NCI-H69 (cell line): ENCODE measurements at places on chromosomes 6 and 20.

DNA sequence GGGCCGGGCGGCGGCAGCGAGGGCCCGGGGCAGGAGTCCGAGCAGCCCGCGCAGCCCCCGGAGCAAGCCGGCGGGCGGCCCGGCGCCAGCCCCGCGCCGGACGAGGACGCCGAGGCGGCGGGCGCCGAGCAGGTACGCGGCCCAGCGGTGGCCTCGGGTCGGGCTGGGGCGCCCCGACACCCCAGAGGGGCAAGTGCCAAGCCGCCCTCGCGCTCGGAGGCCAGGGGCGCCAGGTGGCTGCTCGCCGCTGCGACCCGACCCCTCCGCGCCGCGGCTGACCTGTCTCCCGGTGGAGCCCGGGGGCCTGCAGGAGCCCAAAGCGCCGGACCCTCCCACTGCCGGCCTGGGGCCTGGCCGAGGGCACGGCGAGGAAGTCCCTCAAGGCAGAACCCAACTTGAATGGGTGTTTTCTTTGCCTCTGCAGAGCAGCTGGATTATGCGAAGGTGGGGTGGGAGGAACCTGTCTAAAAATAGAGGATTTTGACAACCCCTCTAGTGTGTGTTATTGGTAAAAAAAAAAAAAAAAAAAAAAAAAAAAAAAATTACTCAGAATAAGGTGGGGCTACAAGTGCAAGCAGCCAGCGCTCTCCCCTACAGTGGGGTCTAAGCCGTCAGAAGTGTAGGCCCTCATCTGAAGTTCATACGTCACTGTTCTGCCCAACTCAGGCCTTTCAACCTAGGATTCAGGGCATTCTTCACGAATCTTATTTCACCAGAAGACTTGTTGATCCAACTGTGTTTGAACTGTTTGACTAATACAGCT, 609 bp downstream of the OGFRL1 start:
- peak; percentile 69 for DNase-seq

DNA sequence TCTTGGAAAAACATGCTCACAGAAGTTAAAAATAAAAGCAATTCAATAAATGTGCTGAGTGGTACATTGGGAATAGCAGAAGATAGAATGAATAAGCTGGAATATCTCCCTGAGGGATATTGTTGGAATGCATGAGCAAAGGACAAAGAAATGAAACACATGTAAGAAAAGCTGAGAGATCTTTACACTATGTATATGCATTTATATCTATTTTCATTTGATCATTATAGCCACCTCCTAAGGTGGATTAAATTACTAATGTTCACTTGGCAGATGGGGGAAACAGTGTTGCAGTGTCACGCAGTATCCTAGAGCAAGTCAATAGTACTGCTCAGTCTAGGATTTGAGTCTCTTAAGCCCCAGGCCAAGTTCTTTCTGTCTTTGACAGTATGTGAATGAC, 542.0 kb upstream of the MARCKS start:
- DNase-seq, result no peak

GRCh38 chr6:164015088-164015484, 600.6 kb downstream of the QKI start:
- DNase-seq, result peak; percentile 81

GRCh38 chr6:104506429-104506828, 353.3 kb downstream of the HACE1 start:
- DNase-seq, result no peak

DNA sequence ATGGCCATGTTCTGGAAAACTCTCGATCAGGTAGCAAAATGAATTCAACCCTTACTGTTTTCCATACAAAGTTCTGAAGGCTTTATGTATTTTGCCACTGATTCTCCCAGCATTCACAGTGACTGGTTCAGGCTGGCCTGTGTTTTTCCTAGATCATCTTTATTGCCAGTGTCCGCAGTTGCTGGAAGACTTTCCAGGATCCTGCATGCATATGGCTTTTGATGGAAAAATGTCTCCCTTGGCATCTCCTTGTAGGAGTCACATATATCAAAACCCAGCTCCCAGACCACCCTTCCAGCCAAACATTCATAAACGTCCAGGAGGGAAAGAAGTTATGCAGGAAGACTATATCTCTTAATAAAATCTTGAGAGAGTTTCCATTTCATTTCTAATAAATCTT, 588.8 kb downstream of the MAFB start:
- DNase-seq, result no peak

- DNase-seq, result no peak
Measured at GRCh38 chr6:82924799-82925535, 140.7 kb downstream of the UBE3D start.

- peak; percentile 76 for DNase-seq
Measured at GRCh38 chr20:17967521-17968365, 851 bp downstream of the SNX5 start.

DNA sequence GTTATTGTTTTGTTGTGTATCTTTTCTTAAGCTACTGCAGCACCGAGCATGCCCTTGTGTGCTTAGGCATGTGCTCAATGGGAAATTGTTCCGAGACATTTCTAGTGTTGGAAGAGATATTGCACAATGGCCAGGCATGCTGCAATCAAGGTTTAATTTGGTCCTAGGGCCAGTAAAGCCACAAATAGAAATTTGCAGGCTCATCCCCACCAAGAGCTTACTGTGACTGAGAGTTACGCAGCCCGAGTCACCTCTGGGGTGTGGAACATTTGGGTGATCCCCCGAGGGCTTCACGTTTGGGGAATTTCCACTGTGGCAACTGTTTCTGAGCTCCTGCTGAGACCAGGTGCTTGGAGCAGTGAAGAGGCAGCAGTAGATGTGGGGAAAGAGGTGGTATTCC, 65.8 kb downstream of the ADTRP start:
- DNase-seq, result no peak

DNA sequence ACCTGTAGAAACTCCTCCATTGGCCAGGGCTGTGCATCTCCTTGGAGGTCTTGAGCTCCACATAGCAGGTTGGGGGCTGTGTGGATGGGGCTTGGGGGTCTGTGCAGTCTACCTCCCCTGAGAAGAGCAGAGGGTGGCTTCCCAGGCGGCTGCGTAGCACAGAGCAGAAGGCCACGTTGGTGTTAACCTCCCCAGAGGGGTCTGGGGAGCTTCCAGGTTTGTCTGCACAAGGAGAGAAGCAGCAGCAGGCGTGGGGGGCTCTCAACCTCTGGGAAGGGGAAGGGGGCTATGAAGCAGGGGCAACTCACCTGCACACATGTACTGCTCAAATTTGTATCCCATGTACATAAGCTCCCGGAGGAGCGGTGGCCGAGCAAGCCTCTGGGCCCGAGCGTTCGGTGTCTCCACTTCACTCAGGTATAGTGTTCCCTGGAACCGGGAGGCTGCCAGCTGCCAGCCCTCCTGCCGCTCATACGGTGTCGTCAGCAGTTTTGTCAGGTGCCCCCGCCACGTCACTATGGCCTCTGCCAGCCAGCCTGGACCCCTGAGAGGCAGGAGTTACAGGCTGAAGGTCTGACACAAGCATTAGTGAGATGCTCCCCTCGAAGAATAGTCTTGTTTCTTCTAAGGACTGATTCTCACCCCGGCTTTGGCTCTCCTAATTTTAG, 1.2 kb downstream of the DXO start:
- DNase-seq, result peak; percentile 79

DNA sequence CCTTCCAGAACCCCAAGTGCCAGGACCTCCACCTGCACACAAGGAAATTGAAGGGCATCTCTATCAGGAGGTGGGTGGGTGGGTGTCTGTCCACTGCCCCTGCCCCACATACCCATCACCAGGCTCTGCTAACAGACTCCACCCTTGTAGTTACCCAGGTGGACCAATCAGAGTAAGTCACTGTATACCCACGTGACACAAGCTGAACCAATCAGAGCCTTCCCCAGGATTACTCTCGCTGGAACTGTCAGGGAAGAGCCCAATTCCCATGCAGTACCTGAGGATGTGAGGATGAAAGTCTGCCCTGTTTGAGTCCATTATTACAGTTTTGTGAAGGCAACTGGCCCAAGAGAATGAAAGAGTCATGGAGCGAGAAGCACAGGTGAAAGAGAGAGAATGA, 4.2 kb downstream of the OCSTAMP start:
- DNase-seq, result no peak

DNA sequence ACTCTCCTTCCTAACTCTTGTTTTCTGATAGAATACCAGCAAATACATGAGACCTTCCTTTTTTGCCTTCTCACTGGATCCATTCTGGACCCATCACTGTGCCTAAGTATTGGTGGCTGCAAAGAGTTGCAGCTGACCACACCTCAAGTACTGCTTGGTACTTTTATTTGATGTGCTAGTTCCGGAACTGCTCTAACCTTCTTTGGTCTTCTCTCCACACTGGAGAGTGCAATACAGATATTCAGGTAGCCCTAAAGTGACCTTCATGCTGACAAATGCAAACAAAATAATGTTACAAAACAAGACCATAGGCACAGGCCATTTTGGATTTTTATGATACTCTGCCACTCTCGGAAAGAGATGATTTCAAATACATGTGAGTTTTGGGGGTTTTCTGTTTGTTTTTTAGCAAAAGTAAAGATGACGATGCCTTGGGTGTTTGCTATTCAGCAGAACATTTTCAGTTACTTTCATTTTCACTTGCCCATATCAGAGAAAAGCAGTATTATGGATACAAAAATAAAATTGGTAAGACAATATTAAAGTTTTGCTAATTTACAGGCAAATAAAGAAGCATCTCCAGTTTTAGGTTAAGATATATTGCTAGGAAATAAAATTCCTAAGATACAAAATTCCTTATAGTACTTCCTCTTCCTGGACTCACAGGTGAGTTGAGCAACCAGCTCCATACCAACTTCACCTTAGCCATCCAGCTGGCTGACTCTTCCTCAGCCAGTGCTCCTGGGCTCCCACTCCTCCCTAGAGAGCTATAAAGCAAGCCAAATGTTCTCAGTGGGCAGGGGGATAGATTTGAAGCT, 42.0 kb downstream of the PTPRK start:
- DNase-seq, result peak; percentile 96
